ENCODE measurements at places on chromosomes 1 and 21. TPM values are rescaled to one million over a fixed set of nuclear protein-coding genes. Genes with fewer than 3 reads are reported as not detected.

DNA sequence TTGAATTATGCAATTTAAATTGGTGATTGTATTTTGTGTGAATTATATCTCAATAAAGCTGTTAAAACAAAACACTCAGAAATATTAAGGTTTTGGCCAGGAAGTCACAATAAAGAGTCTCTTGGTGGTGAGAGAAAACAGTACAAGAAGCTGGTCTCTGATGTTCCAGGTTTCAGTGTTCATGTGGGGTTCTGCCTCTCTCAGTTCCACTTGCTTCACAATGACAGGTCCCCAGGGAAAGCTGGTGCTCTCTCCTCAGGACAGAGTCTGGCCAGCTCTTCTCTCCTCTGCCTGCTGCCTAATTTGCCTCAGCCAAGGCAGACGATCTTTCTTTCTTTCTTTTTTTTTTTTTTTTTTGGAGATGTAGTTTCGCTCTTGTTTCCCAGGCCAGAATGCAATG lies 342.9 kb upstream of the PLXNA2 start:
- no peak for DNase-seq

DNA sequence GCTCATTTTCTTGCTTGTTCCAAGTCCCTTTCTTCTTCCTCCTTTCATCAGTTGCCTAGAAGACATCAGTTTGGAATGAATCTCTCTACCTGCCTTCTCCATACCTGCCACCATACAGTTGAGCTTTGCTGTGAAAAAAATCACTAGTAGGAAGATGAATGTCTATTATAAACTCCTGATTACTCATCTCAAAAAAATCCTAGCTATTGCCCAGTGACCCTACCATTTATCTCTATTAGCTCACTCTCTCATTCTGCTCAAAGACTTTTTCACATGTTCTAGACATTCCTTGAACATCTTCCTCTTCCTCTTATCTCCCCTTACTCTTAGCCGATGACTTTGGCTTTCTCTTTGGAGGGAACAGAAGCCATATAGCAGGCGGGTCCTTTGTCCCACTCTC lies 49.7 kb upstream of the HMGB4 start:
- DNase-seq = no peak

- DNase-seq = no peak
These were observed 91.4 kb downstream of the AKT3 start for GRCh38 chr1:243758647-243759046.

Gene NHLH1
- total RNA-seq = 0.70 TPM

- DNase-seq = no peak
These were observed 349.6 kb downstream of the SMYD3 start for GRCh38 chr1:246157516-246157915.

- no peak for DNase-seq
These were observed 132.5 kb upstream of the DPT start for GRCh38 chr1:168861421-168862004.

GRCh38 chr1:114234408-114235124 lies 80.9 kb upstream of the SYT6 start:
- no peak for DNase-seq

GRCh38 chr1:26913754-26914619 lies at the start of gene NR0B2:
TSS of gene NR0B2 (minus strand) at chr1:26913975. CDS start at chr1:26913940, 35 bp downstream.
- no peak for DNase-seq

GRCh38 chr1:110164725-110165350 lies 14.5 kb downstream of the SLC6A17 start:
- DNase-seq = no peak

- DNase-seq = no peak
These were observed 7.2 kb upstream of the CCN1 start for GRCh38 chr1:85573322-85573721.

Gene CD1B
- not detected for total RNA-seq

DNA sequence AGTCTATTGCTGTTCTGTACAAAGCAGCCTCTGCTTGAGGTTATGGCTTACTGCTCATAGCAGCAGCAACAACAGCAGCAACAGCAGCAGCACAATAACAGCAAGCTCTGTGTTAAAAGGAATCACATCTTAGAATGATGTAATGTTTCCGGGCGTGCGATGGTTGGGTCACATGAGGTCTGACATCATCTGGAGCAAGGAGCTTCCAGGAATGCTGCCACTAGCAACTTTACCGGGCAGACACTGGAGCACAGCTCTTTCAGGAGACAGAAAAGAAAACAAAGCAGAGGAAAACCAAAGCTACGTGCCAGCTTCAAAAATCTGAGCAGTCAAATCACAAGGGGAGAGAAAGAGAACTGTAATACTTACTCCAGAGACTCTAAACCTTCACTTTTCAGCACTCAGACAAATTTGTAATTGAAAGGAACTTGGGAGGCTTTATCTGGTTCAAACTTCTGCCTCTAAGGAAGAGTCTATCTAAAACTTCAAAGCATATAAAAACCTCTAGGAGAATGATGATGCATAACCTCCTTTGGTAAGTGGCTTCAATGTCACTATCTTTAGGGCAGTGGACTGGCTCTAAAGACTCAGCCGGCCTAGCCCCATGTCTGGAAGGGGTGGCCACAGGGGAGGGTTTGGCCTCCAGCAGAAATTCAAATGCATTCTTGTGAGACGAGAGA lies 28.3 kb upstream of the RAB3GAP2 start:
- DNase-seq = no peak

Gene DVL1
- 77.3 TPM for total RNA-seq
